Breast epithelium (tissue), 4 donors: ENCODE measurements at places on chromosomes 5 and 9. TPM values are rescaled to one million over a fixed set of nuclear protein-coding genes. Genes with fewer than 3 reads are reported as not detected.

GRCh38 chr9:98228392-98229089 is 26.9 kb downstream of the TBC1D2 start:
- no peak for DNase-seq

DNA sequence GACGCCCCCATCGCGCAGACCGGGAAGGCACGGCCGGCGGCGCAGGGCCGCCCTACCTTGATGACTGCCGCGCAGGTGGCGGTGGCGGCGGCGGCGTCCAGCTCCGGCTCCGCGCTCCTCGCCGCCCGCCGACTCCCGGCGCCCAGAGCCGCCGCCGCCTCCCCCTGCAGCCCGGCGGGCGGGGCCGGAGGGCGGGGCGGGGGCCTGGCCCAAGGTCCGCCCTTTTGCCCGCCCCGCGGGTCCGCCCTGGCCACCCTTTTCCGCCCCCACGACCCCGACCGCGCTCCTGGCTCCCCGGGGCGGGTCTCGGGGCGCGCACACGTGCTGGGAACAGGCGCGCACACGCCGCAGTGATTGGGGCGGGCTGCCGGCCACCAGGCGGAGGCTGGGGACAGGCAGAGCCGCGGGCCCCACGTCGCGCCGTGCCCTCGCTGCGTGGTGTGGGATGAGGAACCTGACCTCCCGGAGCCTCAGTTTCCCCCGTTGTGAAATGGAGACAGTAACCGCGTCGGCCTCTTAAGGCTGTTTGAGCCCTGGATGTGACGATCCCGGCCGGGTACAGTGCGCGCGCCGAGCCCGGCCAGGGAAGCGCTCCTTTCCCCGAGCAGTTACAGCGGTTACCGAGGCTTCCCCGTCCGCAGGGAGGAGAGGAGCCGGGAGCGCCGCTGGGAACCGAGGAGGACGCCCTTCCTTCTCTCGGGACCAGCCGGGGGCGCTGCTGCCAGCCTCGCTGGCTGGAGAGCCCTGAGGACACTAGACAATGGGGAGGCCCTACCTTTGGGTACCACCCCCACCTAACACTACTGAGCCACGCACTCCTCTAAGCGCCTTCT is at the start of gene CORO2A:
Gene CORO2A, minus strand, starts transcription at position 135 of the 833 bp plus-strand sequence. CDS start 34,977 bp downstream, outside the sequence.
- DNase-seq: no peak

- DNase-seq: no peak
These were observed 900.0 kb upstream of the CDH10 start for GRCh38 chr5:25544652-25545249.

- DNase-seq: no peak
These were observed 237.1 kb upstream of the NMUR2 start for GRCh38 chr5:152641970-152642805.

DNA sequence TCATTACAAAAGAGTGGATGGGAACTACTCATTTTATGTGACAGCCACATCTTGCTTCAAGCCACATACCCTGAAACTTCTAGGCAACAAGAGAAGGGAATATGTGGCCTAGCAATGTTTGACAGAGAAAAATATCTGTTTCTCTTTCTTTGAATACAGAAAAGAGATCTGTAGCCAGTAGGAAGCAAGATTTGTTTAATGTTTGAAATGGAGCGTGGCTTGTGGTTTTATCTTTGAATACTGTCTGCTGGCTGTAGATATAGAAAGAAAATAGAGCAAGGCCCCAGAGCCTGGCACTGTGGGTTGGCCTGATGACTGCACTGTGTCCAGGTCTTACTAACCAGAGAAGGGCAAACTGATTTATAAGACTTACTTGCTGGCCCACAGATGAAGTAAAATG is 133.8 kb downstream of the ARHGEF28 start:
- no peak for DNase-seq

DNA sequence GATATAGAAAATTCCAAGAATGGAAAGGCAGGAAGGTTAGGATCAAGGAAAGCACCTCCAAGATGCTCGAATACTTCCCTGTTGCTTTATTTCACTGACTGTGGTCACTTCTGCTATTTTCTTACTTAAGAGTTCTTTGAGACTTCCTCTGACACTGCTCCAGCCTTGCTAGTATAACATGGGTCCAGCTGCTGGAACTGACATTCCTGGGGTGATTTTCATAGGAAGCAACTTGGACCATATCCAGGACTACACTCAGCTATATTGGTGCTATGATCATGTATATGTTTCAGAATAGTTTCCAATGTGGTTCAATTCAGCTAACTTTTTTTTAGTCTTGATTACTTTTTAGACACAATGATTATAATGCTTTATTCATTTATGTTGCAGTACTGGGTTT is 81.6 kb upstream of the CKMT2 start:
- DNase-seq: no peak

DNA sequence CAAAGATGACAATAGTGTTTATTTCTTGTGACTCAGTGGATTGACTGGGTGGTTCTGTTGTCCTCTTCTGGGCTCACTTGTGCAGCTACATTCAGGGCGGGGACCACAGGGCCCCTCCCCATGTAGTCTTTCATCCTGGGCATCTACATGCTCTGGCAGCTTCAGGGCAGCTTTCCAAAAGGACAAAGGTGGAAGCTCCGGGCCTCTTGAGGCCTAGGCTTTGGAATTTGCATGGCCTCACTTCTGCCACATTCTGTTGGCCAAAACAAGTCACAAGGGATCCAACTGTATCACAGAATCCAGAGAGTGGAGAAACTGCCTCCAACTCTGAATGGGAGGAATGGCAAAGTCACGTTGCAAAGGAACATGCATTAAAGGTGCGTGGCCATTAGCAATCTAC is 64.3 kb downstream of the ARHGAP26 start:
- DNase-seq: no peak

Gene KIF24
- 2.6 TPM for total RNA-seq

Gene ACOT12
- total RNA-seq: not detected
